M059J (cell line): ENCODE measurements at places on chromosomes 2 and 18.
A peak's percentile ranks its signal among the peaks of the same experiment; 100 is the strongest.

GRCh38 chr2:17576802-17577201 lies 36.3 kb downstream of the VSNL1 start:
- no peak for DNase-seq

DNA sequence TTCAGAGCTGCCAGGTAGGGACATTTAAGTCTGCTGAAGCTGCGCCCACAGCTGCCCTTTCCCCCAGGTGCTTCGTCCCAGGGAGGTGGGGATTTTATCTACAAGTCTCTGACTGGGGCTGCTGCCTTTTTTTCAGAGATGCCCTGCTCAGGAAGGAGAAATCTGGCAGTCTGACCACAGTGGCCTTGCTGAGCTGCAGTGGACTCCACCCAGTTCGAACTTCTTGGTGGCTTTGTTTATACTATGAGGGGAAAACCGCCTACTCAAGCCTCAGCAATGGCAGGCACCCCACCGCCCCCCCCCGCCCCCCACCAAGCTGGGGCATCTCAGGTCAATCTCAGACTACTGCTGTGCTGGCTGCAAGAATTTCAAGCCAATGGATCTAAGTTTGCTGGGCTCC lies 458.1 kb upstream of the RAB12 start:
- peak; percentile 86 for DNase-seq

DNA sequence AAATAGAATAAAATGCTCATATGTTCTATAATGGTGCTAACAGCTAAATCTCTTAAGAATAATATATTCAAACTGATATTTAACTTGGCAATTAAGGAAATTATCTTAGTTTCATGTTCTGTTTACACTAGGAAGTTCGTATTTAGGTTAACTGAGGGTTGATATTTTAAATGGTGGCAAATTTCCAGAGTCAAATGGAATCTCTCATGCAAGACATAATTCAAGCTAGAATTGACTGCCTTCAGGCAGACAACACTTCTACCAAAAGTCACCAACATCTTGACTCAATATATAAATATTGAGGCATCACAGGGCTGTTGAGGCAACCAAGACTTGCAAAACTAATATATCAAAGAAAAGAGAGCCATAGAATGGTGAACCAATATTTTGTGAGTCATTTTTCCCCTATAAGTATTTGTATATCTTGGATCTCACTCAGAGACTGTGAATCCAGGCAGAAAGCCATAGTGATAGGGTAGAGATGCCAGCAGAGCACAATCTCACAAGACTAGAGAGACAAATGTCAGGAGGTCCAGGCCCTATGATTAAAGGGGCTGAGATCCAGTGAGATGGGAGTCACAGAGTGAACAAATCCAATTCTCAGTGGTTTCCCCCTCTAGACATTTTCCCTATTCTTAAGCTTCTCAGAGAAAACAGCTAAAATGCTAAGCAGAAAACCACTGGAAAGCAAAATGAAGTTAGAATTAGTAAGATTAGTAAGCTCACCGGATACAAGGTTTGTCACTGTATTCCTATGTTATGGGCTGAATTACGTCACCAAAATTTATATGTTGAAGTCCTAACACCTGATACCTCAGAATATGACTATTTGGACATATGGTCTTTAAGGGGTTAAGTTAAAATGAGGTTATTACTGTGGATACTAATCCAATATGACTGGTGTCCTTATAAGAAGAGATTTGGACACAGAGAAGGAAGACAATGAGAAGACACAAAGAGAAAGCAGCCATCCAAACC lies 358.2 kb upstream of the UBE2E3 start:
- DNase-seq: peak; percentile 38

DNA sequence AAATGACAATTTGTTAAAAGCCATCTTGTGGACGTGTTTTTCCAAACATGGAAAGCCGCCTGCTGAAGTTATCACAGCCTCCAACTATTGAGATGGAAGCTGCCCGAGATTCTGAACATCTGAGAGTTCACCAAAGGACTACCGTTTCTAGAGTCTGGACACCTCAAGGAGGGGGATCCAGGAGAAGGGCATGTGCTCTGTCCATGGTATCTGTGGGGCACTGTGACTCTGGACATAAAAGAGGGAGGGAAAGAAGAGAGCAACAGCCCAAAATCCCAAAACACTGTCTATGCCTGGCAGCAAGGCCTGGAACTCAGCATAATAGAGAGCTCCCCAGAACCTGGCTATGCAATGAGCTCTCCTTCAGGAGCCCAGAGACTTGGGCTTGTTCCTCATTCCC lies 319.9 kb downstream of the EN1 start:
- DNase-seq: no peak

- DNase-seq: no peak
These were observed 42.5 kb upstream of the TSPYL6 start for GRCh38 chr2:54298514-54298913.

GRCh38 chr2:23697256-23698075 lies 229.5 kb downstream of the ATAD2B start:
- peak; percentile 43 for DNase-seq

- peak; percentile 94 for DNase-seq
These were observed 173.9 kb upstream of the PID1 start for GRCh38 chr2:229445019-229445418.

DNA sequence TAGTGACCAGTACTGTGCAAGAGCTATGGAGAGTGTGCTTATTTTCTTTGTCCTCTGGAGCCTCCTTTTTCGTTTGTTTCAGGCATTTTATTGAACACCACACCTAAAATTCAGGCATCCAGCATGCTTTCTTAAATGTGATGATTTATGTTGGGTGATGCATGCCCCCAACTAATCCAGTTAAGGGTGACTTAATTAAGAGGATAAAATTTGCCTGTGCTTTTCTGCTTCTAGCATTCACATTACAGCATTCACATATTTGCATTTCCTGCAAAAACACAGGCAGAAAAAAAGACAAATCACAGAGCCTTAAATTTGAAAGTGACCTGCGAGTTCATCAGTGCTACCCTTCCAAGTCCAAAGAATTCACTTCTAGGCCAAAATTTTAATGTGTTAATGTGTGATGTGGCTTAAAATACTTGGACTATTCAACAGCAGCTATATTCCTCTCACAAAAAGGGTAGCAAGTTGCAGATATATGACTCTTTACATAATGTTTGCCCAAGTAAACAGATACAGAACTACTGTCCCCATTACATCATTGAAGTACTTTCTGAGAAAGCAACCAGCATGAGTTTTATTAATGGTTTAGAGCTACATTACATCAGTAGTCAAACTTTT lies 286.5 kb downstream of the THSD7B start:
- DNase-seq: no peak

GRCh38 chr2:199989822-199990221 lies 34.4 kb downstream of the MAIP1 start:
- no peak for DNase-seq

DNA sequence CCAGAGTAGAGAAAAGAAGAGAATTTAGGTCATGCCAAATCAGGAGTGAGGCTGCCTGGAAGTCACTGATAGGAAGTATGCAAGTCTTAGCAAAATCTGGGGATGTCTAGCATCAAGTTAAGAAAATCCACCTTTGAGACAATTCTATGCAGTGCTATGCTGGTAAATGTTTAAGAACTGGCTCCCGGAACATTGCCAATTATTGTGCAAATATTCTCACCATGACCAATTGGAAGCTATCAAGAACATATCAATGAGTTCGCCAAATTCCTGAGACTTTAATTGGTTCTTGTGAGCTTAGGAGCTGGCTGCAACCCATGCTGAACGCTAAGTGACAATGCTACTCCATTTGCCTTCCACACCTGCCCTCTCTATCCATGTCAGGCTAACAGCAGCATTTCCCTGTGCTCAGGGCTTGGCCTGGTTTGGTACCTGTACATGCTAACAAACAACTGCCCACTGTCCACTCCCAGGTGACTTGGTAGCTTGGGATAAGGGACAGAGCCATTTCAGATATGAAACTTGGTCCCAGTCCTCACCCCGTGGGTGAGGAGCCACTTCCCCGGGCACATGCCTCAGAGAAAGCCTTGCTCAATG lies 172.9 kb upstream of the KLHL29 start:
- no peak for DNase-seq

GRCh38 chr2:69292256-69292655 lies 94.8 kb downstream of the GFPT1 start:
- no peak for DNase-seq

- DNase-seq: no peak
These were observed 161.8 kb downstream of the HDAC4 start for GRCh38 chr2:239238839-239239606.

GRCh38 chr2:125471963-125472362 lies 1184.0 kb upstream of the GYPC start:
- peak; percentile 46 for DNase-seq

GRCh38 chr18:52130624-52131301 lies 209.2 kb upstream of the DCC start:
- DNase-seq: no peak

- DNase-seq: no peak
These were observed 77.1 kb downstream of the MBOAT2 start for GRCh38 chr2:8926356-8926755.

DNA sequence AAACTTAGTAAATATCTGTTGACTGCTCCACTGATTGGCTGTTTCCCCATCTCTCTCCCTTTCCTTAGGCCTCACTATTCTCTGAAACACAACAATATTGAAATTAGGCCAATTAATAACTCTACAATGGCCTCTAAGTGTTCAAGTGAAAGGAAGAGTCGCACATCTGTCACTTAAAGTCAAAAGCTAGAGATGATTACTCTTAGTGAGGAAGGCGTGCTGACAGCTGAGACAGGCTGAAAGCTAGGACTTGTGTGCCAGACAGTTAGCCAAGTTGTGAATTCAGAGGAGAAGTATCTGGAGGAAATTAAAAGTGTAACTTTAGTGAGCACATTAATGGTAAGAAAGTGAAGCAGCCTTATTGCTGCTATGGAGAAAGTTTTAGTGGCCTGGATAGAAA lies 48.4 kb downstream of the PLEK start:
- DNase-seq: no peak

DNA sequence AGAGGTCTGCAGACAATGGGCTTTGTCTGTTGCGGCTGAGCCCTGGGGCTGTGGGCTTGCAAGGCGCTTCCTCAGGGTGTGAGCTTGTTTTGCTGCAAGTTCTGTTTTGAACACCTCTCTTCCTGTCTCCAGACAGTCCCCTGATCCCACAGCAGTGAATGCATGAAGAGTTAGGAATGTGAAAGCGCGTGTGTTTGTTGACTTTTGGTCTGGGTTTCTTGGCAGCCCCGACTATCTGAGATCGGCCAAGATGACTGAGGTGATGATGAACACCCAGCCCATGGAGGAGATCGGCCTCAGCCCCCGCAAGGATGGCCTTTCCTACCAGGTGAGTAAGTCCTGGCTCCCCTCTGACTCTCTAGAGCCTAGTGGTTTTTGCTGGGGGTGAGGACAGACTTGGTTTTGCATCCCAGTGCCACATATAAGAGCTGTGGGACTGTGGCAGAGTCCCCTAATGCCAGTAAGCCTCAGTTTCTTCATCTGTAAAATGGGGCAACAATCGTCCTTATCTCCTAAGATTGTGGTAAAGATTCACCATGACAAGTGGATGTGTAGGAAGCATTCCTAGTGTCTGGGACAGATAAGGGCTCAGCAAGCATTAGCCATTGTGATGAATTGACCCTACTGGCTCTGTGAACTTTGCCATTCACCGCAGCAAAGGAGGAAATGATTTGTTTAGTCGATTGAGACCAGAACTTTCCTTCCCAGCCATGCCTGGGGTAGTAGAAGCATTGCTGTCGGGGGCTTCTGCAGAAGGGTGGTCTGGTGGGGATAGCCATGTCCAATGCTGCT lies 3.0 kb downstream of the LBH start:
- peak; percentile 96 for DNase-seq

GRCh38 chr2:68770271-68771111 lies 35.9 kb downstream of the ARHGAP25 start:
- no peak for DNase-seq

- peak; percentile 51 for DNase-seq
These were observed 35.1 kb downstream of the VPS54 start for GRCh38 chr2:63983986-63984605.

GRCh38 chr18:62655520-62656219 lies 59.7 kb upstream of the PHLPP1 start:
- no peak for DNase-seq

- DNase-seq: no peak
These were observed 82.3 kb upstream of the SPTBN1 start for GRCh38 chr2:54373855-54374254.

- DNase-seq: no peak
These were observed 13.0 kb upstream of the LTBP1 start for GRCh38 chr2:32933756-32934095.

- no peak for DNase-seq
These were observed 290.2 kb upstream of the SESTD1 start for GRCh38 chr2:179554639-179555386.

DNA sequence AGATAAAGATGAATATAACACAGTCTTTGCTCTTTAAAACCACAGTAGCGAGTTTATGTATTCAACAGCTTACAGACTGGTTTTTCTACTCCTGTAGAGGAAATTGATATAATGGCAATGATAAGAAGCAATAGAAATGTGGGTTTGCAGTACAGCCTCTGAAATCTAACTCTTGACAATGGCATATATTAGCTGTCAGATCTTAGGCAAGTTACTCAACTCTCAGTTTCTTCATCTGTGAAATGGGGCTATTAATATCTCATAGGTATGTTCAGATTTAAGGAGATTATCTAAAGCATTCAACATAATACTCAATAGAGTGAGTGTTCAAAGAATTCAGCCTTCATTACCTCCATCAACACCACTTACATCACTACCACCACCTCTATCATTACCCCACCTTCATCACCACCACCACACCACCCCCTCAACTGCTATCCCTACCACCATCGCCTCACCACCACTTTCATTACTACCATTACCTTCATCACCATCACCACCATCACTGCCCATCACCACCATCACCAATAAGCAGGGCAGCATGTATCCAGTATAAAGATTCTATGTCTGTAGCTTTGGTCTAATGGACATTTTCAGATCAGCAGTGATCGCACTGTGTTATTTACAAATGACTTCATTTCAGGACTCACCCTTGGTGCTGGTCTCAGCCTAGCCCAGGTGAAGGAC lies 22.7 kb downstream of the AOX1 start:
- no peak for DNase-seq

DNA sequence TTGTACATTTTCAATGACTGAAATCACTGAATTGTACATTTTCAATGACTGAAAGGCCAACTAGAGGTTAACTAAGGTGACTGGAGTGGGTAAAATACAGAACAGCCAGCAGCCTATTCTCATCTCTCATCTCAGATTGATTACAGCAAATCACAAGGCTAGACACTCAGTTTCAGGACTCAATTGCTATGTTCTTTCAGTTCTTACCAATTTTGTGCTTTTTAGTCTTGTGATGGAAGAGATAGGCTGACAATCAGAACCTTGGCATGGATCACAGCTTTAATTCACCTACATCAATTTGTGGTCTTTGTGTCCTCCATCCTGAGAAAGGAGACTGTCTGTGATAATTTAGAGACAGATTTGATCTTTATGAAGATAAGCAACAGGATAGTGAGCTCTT lies 124.7 kb downstream of the GULP1 start:
- DNase-seq: no peak

- DNase-seq: peak; percentile 79
These were observed 64.0 kb upstream of the CABLES1 start for GRCh38 chr18:23071285-23071684.

DNA sequence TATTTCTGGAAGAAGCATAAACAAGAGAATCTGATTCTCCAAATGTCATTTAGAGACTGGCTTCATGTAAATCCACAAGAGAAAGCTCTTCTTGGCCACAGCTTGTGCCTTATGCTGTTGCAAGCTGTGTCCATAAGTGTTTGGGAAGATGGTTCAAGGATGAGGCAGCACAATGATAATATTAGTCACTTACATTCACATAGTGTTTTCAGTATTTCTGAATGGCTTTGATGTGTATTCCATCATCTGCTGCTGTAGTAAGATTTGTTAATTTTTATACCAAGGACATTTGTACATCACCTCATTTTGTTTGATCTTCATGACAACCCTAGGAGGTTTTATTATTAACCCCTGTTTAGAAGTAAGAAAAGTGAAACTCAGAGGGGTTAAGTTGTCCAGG lies 29.9 kb downstream of the CREG2 start:
- no peak for DNase-seq
